ENCODE measurements at places on chromosomes 2 and 18. TPM values are rescaled to one million over a fixed set of nuclear protein-coding genes. Genes with fewer than 3 reads are reported as not detected.

Gene LYPD1
- not detected for total RNA-seq

Gene CHRND
- total RNA-seq = not detected

Gene BCL11A
- 0.80 TPM for total RNA-seq

DNA sequence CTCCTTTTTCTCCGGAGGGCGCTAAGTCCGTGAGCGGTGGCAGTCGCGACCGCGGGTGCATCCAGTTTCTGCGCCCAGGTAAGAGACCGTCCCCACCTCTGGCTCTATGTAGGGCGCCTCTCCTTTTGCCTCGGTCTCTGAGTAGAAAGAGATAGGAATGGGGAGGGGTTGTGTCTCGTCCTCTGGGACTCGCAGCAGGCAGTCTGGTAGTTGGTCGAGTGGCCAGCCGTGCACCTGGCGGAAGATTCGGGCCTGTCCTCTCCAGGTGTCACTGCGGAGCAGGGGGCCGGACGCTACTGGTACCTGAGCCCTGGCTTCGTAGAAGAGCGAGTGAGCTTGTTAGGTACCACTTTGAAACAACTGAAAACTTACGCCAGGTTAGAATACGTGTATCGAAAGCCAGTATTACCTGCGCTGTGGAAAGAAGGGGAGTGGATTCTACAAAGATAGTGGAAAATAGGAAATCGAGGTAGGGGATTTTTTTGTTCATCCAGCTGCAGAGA is 403 bp downstream of the MAP2 start:
- H3K4me3 ChIP-seq = peak overlapping the region; percentile 33
- no peak overlapping the region for H3K27ac ChIP-seq
- H3K27me3 ChIP-seq = no peaks in the 10 kb centered on the region
- H3K4me1 ChIP-seq = no peaks in the 10 kb centered on the region
- no peaks in the 10 kb centered on the region for H3K36me3 ChIP-seq

GRCh38 chr2:180664507-180664906 is 315.9 kb upstream of the UBE2E3 start:
- no peak overlapping the region for H3K4me3 ChIP-seq
- no peak for DNase-seq
- H3K4me1 ChIP-seq = no peaks in the 10 kb centered on the region
- no peak overlapping the region for H3K27ac ChIP-seq

DNA sequence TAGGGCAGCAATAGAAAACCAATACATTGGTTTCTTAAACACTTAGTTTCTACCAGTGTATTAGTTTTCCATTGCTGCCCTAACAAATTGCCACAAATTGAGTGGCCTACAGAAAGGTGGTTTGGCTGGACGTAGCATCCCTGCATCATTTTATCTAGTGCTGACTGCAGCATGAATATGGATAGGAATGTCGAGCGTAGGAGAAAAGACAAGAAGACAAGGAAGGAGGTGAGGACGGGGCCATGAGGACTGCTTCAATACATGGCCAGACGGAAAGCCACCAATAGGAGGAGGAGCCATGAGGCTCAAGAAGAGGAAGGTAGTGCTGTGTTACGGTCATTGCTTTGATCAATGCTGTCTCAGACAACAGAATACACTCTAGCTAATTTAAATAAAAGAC is 154.5 kb upstream of the NDUFV2 start:
- H3K27me3 ChIP-seq = no peaks in the 10 kb centered on the region
- no peak overlapping the region for H3K27ac ChIP-seq
- no peaks in the 10 kb centered on the region for H3K4me1 ChIP-seq
- DNase-seq = no peak
- H3K4me3 ChIP-seq = no peak overlapping the region

DNA sequence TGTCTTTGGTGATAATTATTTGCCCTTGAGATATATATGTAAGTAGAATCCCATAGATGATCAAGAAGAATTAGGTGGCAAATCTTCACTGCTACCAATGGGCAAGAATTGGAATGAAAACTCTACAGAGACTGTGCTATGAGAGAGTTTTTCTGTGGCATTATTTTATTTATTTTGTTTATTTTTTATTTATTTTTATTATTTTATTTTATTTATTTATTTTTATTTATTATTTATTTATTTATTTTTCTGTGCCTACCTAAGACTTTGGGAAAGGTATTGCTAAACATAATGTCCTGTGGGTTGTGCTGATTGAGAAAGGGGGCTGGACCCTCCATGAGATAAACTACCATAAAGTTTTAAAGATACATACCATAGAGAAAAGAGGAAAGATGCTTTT is 16.6 kb upstream of the NR4A2 start:
- DNase-seq = no peak
- no peaks in the 10 kb centered on the region for H3K4me1 ChIP-seq
- H3K4me3 ChIP-seq = no peak overlapping the region
- no peaks in the 10 kb centered on the region for H3K36me3 ChIP-seq
- H3K27me3 ChIP-seq = no peaks in the 10 kb centered on the region
- H3K27ac ChIP-seq = no peak overlapping the region

- no peaks in the 10 kb centered on the region for H3K27me3 ChIP-seq
- no peak overlapping the region for H3K4me3 ChIP-seq
- H3K4me1 ChIP-seq = no peaks in the 10 kb centered on the region
- H3K27ac ChIP-seq = no peak overlapping the region
These were observed 30.9 kb downstream of the FHOD3 start for GRCh38 chr18:36328385-36328858.

- H3K4me3 ChIP-seq = no peak overlapping the region
- DNase-seq = no peak
- H3K27me3 ChIP-seq = no peaks in the 10 kb centered on the region
- no peak overlapping the region for H3K27ac ChIP-seq
- peaks cover 4% of the 10 kb centered on the region for H3K4me1 ChIP-seq
- H3K36me3 ChIP-seq = no peaks in the 10 kb centered on the region
These were observed 92.4 kb upstream of the ZFP36L2 start for GRCh38 chr2:43318791-43319190.

- no peak overlapping the region for H3K4me3 ChIP-seq
- no peaks in the 10 kb centered on the region for H3K4me1 ChIP-seq
- no peak for DNase-seq
- no peaks in the 10 kb centered on the region for H3K27me3 ChIP-seq
These were observed 70.2 kb upstream of the SMAD2 start for GRCh38 chr18:48000701-48001100.

DNA sequence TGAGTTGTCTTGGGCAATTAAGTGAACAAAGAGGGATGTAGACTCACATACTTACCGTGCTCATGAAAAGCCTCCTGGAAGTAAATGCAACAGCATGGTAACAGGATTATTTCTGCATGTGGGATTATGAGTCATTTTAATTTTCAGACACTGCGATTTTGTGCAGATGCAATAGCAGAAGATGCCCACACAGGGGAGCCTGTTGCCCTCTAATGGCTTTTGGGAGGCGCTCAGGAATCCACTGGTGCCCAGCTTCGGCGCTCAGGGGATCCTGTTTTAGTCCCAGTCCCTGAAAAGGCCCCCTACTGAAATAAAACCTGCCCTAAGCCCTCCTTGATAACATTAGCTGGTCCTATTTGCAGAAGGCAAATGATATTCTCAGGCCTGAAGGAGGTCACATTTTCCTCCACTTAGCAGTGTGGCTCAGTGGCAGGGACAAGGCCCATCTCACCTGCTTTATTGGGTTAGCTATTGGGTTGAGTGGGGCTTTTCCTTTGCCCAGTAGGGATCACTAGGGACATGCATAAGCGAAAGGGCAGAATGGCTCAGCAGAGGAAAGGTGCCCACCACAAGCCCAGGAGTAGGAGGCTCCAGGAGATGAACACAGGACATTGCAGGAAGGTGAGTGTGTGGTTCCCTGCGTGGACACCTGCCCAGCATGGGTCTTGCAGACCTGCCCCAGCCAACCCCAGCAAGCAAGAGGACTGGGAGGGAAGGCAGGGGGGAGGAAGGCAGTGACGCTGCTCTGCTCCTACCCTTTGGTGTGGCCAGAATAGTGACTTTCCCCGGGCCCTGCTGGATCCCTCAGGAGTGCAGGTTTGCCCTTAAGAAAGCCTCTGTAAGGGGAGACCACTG is 26.5 kb upstream of the KCNS3 start:
- H3K36me3 ChIP-seq = no peaks in the 10 kb centered on the region
- H3K4me3 ChIP-seq = no peak overlapping the region
- H3K27me3 ChIP-seq = no peaks in the 10 kb centered on the region
- DNase-seq = no peak
